ENCODE measurements at places on chromosomes 11 and 22. TPM values are rescaled to one million over a fixed set of nuclear protein-coding genes. Genes with fewer than 3 reads are reported as not detected.

The ADM2 gene
- 7.4 TPM for total RNA-seq

The NRXN2 gene
- total RNA-seq, result 0.31 TPM

The KCTD17 gene
- total RNA-seq, result 46.0 TPM

The C11orf97 gene
- total RNA-seq, result not detected

The OR5A1 gene
- not detected for total RNA-seq

The OR52A1 gene
- not detected for total RNA-seq

The GLYATL1 gene
- total RNA-seq, result not detected

The NRIP3 gene
- 2.9 TPM for total RNA-seq
